H9 (cell line): ENCODE measurements at places on chromosomes 5 and 9.
A peak's percentile ranks its signal among the peaks of the same experiment; 100 is the strongest.

DNA sequence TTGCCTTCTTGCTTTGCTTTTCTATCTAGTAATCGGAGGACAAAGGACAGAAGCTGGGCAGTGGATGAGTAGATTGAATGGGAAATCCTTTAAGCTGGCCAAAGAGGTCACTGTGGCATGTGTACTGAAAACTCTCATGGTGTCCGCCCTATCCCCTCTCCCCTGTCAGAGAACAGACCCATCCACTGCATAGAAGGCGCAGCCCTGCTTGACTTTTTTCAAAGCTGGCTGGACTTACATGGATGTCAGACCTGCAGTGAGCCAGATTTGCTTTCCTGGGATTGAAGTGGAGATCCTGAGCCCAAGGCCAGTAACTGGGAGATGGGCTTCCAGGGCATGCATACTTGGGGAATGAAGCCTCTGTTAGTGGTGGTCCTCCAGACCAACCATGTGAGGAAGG is 329.5 kb downstream of the TRPM3 start:
- no peaks in the 10 kb centered on the region for H3K27me3 ChIP-seq
- H3K36me3 ChIP-seq: no peaks in the 10 kb centered on the region
- DNase-seq: no peak
- no peaks in the 10 kb centered on the region for H3K4me1 ChIP-seq
- H3K4me3 ChIP-seq: no peak overlapping the region
- H3K27ac ChIP-seq: no peak overlapping the region

- H3K4me1 ChIP-seq: no peaks in the 10 kb centered on the region
- DNase-seq: no peak
- no peaks in the 10 kb centered on the region for H3K36me3 ChIP-seq
- no peak overlapping the region for H3K4me3 ChIP-seq
- H3K27ac ChIP-seq: no peak overlapping the region
These were observed 38.2 kb downstream of the MED10 start for GRCh38 chr5:6340100-6340499.

- H3K4me3 ChIP-seq: no peak overlapping the region
- peaks cover 2% of the 10 kb centered on the region; the same call in 1 of the 2 replicates for H3K4me1 ChIP-seq
- no peak for DNase-seq
- H3K27me3 ChIP-seq: no peaks in the 10 kb centered on the region
- H3K27ac ChIP-seq: no peak overlapping the region
- H3K36me3 ChIP-seq: no peaks in the 10 kb centered on the region
These were observed 167.9 kb upstream of the TNC start for GRCh38 chr9:115285836-115286235.

GRCh38 chr5:93915142-93915553 is 173.7 kb upstream of the POU5F2 start:
- H3K4me3 ChIP-seq: no peak overlapping the region
- H3K27ac ChIP-seq: no peak overlapping the region
- H3K36me3 ChIP-seq: no peaks in the 10 kb centered on the region
- no peaks in the 10 kb centered on the region for H3K4me1 ChIP-seq

DNA sequence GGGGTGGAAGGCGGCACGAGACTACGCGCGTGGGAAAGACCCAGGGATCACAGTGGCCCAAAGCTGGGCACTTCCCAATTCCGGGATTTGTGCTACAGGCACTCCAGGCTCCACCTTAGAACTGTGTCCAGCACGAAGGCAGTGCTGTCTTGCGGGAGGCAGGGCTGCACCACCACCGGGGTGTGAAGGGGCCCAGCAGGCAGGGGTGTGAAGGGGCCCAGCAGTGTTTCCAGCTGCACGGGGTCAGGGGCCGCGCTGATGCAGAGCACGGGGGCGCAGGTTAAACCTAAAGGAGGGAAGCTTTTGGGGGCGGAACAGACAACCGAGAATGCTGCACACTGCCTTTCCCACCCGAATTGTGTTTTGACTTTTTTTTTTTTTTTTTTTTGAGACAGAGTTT is 1.1 kb upstream of the PDCD6 start:
- peak overlapping the region; percentile 93 for H3K4me3 ChIP-seq
- H3K36me3 ChIP-seq: peaks cover 28% of the 10 kb centered on the region
- no peaks in the 10 kb centered on the region for H3K4me1 ChIP-seq
- H3K27me3 ChIP-seq: no peaks in the 10 kb centered on the region
- no peak overlapping the region for H3K27ac ChIP-seq
- peak; percentile 38 for DNase-seq

- H3K4me1 ChIP-seq: peaks cover 7% of the 10 kb centered on the region
- H3K4me3 ChIP-seq: no peak overlapping the region
- H3K27me3 ChIP-seq: no peaks in the 10 kb centered on the region
- DNase-seq: no peak
These were observed 49.8 kb downstream of the NR6A1 start for GRCh38 chr9:124721109-124721906.
